SK-MEL-5 (cell line): ENCODE measurements at places on chromosomes 2 and 18. TPM values are rescaled to one million over a fixed set of nuclear protein-coding genes. Genes with fewer than 3 reads are reported as not detected.

DNA sequence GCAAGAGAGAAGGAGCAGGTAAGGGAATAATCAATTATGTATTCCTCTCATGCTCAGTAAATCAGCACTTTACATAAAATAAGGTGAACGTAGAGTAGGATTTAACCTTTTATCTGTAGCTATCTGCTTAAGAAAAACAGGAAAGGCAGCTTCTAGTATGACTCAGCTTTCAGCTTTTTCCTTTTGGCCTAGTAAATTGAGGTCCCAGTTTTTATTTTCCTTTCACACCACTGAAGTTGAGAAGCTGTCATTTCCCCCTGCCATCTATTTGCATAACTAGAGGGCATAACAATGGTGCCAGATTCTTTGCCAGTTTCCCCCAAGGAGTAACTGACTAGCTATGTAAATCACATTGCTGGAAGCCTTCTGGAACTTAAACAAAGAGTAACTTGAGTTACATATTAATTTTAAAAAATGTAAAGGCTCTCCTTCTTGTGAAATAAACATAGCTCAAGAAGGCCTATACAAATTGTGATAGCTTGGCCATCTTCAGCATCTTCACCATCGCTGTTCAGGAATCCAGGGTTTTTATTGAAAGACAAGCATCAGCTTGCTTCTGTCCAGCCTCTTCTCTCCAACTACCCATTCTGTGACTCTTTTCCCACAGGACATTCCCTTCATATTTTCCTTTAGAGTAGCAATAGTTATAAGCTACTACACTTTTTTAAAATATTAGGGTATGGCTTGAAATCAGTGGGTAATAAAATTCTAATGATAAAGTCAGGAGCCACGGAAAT is 97.0 kb downstream of the KYNU start:
- DNase-seq, result no peak

DNA sequence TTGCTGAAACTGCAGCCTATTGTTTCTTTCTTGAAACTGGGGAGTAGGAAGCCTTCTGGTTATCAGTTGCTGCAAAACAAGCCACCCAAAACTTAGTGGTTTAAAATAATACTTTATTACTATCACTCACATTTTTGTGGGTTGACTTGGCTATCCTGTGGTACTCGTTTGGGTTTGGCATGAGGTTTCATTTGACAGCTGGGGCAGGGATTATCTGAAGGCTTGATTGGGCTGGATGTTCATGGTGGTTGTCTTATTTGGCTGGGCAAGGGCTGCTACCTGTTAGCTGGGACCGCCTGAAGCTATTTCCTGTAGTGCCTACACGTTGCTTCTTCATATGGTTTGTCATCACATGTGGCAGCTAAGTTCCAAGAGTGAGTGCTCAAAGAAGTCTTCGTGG is 122.3 kb downstream of the PLCL1 start:
- no peak for DNase-seq

UGP2 gene
- 86.1 and 91.6 TPM in 2 replicates for total RNA-seq

DSG1 gene
- total RNA-seq, result 0.08 TPM in 1 of 2 replicates, not detected in the other

DNA sequence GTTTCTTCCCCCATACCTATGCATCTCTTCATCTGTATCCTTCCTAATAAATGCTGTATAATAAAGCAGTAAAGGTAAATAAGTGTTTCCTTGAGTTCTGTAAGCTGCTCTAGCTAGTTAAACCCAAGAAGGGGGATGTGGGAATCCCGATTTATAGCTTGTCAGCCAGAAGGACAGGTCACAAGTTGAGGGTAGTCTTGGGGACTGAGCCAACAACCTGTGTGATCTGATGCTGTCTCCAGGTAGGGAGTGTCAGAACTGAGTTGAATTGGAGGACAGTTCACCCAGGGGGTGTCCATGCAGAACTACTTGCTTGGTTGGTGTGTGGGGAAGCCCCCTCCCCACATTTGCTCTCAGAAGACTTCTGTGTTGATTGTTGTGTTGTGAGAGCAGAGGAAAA is 112.4 kb downstream of the LDLRAD4 start:
- DNase-seq, result no peak

DNA sequence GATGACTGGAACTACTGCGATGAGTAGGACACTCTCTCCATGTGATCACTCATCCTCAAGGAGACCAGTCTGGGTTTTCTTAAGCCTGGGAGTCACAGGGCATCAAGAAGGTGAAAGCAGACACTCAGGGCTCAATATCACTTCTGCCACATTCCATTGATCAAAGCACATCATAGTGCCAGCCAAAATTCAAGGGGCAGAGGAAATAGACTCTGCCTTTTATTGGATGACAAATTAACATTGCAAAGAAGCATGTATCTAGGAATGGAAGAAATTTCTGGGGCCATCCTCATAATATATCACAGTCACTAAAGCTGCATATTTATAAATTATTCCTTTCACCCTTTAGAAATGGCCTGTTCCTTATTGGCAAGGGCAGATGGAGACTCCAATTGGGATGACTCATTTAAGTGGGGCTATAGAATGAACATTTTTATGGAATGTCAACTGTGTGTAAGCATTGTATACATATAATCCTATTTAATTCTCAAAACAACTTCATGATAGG is 114.8 kb upstream of the CDC42EP3 start:
- no peak for DNase-seq

- DNase-seq, result no peak
These were observed 690.7 kb downstream of the LRP1B start for GRCh38 chr2:141440072-141440635.

SLC25A52 gene
- not detected in 2 replicates for total RNA-seq

DNA sequence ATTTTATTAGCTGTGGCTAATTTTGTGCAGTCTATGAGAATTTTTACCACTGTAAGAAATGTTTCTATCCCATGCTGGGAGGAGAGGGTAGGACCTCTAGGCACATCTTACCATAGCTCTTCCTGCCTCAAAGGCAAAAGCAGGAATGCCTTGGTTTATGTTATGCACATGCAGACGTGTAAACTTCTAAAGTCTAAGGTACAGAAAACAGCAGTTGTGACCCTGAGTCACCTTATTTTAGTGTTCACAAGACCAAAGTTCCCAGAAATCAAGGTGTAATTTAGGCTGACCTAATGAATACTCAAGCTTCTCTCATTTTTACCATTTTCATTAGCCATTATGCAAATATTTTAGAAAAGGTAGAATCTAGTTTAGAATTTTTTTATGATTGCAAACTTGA is 15.4 kb upstream of the WIPF1 start:
- DNase-seq, result no peak

GRCh38 chr2:45892757-45893156 is 241.3 kb downstream of the PRKCE start:
- no peak for DNase-seq

GRCh38 chr2:126496493-126496892 is 159.5 kb upstream of the GYPC start:
- DNase-seq, result no peak

LRATD1 gene
- 0.18 and 0.21 TPM in 2 replicates for total RNA-seq

- DNase-seq, result no peak
These were observed 287.2 kb upstream of the FN1 start for GRCh38 chr2:215722986-215723630.

DNA sequence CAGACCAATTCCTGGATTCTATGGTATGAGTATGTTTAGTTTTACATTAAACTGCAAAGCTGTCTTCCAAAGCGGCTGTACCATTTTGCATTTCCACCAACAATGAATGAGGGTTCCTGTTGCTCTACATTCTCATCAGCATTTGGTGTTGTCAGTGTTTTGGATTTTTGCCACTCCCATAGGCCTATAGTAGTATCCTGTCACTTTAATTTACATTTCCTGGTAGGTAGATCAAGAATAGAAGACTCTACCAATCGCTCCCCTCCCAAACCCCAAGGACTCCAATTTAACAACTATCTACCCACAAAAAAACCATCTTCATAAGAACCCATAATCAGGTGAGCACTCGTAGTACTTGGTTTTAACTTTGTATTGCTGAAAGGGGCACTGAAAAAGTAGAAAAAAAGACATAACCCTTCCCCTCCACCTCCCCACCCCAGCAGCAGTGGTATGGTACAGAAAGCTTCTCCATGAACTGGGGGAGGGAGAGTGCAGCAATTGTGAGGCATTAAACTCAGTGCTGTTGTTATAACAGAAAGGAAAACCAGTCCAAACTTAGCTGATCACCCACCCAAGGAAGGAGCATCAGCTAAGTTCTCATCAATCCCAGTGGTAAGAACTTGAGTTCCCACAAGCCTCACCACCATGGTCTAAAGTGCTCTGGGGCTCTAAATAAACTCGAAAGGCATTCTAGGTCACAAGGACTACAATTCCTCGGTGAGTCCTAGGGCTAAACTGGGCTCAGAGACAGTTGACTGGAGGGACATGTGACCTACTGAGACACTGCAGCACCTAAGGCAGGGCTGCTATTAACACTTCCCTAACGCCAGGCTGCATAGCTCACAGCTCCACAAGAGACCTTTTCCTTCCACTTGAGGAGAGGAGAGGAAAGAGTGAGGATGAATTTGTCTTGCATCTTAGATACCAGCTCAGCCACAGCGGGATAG is 35.5 kb upstream of the CYTIP start:
- no peak for DNase-seq

GRCh38 chr18:3703732-3704176 is 253.8 kb downstream of the TGIF1 start:
- peak; percentile 77 for DNase-seq

DNA sequence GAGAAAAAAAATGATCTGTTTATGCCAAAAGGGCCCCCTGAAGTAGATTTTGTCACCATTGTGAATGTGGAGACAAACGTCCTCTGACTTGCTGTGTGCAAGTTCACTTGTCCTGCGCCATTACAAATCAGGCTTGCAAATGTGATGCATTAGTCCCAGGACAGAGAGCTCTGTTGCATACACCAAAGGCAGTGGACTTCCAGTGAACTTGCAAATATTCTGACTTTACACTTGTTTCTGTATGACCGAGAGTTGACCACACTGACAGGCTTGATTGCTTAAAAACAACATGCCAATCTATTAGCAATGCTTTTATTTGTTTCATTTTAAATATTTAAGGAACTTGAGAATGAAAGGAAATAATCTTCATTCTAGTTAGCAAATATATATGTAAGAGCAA is 293.2 kb downstream of the PLCL1 start:
- DNase-seq, result no peak

GRCh38 chr2:55391155-55391554 is 28.5 kb downstream of the CCDC88A start:
- peak; percentile 93 for DNase-seq

DNA sequence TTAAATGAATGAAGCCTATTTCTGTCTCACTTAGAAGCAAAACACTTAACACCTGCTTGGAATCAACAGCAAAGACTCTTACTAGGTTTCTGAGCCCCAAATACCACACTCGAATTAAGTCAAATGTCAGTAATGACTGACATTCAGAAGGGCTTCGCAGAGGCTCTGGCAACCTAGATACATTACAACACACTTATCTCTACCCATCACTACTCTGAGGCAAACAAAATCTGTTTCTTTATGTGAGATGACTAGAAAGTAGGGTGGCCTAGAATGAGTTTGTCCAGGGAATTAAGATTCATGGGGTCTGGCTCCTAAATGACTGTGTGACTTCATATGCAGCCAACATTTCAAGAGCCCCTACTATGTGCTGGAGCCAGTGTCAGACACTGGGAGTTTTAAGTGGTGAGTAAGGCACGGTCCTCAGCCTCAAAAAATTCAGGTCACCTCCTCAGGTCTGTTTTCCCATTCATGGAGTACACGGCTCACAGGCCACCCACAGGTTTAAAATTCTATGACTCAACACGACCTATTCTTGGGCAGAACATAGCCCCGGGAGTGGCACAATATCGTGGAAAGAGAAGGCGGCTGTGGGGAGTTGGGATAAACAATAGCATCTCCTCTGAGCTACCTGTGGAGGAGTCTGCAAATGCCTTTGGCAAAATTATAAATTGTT is 150.3 kb upstream of the ZFP36L2 start:
- DNase-seq, result no peak

CYP27C1 gene
- total RNA-seq, result 0.19 and 0.26 TPM in 2 replicates

GRCh38 chr2:219645631-219646527 is 18.4 kb downstream of the SLC4A3 start:
- DNase-seq, result peak; percentile 26

DNA sequence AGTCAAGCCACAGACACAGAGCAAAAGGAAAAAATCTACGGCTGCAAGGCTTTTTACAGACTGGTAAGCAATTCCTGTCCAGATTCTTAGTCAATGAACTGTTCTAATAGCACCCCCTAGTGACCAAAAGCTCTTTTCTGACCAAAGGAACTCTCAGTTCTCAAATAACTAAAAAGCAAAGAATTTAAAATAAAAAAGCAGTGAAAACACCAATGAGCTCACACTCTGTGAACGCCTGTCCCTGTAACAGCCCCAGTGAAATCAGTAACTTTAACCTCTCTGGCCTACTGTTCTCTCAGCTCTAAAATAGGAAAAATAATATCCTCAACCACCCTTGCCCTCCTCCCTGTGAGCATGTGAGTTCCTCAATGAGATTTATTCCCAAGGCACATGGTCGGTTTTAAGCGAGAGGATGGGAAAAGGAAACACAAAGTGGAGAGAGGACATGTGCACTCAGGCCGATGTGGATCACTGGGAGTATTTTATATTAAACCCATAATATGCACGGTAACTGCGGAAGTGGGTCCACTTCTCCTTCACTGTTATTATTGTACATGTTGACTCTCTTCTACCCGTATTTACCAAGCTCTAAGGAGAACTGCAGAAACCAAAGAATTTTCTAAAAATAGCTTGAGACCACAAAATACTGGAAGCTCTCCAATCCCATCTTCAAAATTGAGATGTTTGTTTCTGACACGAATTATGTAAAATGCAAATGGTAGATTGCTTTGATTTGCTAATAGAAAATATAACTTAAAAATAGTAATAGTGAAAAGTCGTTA is 128.5 kb downstream of the STK39 start:
- DNase-seq, result peak; percentile 85

- no peak for DNase-seq
These were observed 65.0 kb downstream of the NFATC1 start for GRCh38 chr18:79460481-79461300.

GRCh38 chr2:3470856-3471737 is 48.2 kb downstream of the ADI1 start:
- DNase-seq, result no peak

DNA sequence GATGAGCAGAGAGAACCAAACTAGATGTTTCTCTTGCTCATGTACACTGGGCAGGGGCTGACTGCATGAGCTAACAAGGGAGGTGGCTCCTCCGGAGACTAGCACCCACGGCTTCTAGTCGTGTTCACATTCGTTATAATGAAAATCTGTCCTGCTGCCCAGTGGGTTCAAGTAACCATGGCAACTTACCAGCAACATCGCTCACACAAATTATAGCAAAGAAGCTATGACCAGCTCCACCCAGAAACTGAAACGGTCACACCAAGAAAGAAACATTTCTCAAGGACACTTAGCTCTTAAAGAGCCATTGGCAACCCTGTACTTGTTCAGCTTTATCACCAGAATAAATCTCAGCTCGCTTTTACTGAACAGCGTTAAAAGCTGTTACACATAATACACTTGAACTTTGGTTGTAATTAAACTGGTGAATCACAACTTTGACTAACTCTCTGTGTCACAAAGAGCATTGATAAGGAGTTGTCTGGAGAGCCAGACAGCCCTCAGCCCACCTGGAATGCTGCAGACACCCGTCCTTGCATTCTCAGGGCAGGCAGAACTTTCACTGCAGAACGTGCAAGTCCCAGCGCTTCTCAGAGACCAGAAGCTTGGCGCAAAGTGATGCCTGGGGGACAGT is 141.2 kb downstream of the PID1 start:
- DNase-seq, result no peak

CCDC68 gene
- not detected in 2 replicates for total RNA-seq
